ENCODE measurements at places on chromosomes 1 and 21.

DNA sequence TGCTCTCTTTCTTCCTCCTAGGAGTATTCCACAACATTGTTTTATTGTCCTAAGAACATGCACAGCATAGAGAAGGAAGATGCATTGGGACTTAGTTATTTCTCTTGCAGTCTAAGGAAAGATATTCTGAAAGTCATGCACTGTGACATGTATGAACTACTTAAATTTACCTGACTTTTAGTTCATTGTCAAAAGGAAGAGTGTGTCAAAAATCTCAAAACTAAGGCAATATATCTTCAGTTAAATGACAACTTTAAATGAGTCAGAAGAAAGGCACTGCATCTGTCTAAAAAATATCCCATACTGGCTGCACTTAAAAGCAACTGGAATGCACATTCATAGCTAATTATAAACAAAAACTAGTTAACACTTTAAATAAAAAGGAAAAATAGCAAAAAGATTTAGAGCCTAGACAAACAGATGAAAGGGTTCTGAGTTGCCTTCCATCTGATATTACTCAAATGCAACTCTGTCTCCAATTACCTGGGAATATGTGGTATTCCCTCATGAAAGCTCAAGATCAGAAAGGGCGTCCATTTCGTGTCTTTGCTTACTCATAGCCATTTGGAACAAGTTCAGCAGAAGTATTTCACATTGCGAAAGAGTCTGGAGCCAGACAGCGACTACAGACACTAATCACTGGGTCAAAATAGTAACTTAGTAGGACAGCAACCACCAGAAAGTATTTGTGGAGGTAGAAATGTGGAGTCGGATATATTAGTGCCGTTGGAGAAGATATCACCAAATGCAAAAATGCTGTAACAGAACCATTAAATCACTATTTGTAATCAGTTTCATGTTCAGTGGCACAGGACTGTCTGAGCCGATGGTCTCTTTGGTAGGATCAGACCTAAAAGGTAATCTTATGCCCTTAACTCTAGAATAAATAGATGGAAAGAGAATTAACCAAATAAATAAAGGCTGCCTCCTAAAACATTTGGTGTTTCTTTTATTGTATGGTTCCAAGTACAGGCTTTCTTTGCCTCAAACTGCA lies 225.7 kb downstream of the GREM2 start:
- DNase-seq = peak; percentile 83

GRCh38 chr1:75529488-75529887 lies 81.4 kb downstream of the SLC44A5 start:
- peak; percentile 68 for DNase-seq

DNA sequence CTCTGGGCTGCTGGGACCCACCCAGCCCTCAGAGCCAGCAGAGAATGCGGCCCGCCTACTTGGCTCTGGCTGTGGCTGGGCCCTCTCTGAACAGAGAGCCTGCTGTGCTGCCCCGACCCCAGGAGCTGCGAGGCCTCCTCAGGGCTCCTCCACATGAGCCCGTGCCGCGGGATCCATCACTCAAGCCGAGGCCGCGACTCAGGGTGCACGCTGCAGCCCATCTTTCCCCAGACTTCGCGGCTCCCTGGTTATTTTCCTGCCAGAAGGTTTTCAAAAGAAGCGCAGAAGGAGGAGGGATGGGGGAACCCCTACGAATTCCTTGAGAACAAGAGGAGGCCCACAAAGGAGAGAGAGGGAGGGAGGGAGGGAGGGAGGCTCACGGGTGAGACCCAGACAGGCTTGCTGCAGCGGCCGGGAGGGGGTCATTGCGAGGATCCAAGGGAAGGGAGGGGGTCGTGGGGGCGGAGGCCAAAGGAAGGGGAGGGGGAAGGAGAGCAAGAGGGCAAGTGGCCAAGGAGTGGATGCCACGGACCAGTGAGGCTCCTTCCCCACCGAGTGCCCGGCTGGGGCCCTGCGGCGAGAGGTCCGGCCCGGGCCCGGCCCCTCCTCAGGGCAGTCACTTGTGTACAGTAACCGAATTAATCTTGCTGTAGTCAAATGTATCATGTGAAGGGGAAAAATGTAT lies 146.8 kb downstream of the CASZ1 start:
- DNase-seq = no peak

DNA sequence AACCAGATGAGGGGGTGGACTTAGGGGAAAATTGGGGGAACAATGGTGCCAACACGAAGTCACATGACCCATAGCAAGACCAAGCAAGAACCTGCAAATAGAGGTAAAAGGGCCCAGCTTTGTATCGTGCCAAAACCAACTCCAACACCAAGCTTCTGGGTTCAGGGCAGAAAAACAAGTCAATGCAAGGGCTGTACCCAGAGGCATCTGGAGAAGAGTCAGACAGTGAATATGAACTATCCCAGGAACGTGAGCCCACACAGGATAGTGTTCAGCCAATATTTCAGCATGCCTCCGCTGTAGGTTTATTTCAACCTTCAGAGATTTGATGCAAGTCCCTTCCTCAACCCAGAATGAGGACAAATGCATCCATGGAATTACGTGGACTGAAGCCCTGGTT lies 15.0 kb upstream of the ZMYM6 start:
- no peak for DNase-seq

DNA sequence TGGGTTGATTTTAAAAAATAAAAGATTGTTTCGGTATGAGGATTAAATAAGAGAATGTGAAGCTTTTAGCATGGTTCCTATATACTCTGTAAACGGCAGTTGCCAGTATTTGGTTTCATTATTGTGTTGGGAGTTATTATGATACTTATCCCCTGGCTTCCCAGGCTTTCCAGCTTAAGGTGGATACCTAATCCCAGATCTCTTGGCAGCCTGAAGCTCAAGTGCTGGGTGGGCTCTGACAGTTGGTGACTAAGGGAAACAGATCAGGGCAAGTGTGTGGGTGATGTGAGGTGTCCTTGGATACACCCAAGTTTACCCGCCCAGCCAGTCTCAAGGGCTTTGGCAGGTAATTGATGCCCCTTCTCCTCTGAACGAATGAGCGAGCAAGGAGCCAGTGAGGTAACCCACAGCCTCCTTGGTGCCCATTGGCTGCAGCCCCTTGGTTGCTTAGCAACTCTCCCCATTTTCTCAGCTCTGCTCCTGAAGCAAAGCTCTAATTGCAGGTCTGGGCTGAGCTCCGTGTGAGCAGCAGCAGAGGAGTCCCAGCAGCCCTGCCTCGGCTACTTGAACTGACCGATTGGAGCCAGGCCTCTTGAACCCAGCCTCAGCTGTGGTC lies 6.1 kb downstream of the IPO13 start:
- DNase-seq = no peak

DNA sequence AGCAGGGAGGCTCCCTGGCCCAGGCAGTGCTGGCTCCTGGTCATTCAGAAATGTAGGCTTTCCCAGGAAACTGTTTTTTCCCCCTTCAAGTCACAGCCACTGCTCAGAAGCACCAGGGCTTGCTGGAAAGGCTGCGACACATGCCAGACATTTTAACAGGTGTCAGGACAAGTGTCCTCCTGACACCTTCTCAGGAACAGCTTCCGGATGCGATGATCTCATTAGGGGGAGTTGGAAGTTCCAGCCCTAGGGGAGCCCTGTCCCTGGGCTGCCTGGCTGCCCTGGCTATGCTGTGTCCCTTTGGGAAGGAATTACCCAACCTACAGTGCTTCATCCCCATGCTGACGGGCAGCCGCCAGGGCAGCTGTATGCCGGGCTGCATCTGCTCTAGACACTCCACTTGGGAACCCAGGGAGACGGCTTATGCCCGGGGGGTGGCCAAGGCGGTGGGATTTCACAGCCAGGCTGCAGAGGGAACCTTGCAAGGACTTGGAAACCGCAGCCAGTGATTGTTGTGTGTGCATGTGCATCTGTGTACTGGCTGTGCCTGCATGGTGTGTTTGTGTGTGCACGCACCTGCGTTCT lies 41.8 kb downstream of the AJAP1 start:
- no peak for DNase-seq

DNA sequence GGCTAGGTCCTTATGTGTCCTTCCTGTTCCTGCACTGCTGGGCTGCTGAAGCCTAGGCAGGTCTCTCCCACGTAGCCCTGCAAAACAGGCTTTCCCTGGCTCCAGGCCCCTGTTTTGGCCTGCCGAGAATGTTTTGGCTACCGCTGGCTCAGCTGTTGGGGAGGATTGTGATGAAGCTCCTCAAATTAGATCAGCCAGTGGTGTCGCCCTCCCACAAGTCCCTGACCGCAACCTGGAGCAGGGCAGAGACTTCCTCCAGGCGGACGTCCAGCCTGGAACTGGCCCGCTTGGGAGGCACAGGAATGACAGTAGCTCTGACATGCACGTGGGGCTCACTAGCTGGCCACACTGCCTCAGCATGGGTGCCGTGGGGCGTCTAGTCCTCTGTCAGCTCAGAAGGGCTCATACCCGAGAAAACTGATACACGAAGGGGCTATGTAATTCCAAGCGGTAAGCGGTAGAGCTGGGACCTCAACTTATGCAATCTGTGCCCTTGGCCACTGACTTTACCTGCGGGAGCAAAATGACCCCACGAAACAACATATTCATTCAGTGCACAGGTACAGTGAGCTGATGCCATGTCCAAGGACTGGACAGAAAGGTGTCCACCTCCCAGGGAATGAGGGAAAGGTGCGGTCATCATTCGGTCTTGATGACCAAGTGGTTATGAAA lies 26.6 kb downstream of the DHRS3 start:
- no peak for DNase-seq

- DNase-seq = no peak
Observed at GRCh38 chr1:32042330-32042729, 28.7 kb downstream of the KHDRBS1 start.

DNA sequence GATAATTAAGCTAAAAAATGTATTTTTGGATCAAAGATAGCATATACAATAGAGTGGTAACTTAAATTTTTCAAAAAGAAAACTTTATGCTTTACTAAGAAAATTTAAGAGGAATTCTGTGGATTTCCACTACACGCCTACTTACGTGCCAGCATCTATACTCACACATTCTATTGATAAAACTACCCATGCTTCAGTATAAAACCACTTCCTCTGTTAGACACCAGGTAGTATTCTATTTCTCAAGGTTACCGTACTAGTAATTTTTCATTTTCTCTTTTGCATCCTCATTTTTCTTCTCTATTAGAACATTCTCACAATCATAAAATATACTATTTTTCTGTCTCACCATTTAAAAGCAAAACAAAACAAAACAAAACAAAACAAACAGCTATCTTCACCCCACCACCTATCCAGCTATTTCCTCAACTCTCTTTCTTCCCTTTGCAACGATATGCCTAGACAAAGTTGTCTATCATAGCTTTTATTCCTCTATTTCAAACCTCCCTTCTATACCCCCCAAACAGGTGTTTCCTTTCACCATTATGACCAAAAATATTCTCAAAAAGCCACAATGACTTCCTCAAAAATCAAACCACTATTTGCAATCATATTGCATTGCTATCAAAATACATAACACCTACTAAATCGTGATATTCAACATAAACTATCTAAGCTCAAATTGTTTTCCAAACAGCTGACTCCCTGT lies 1652.0 kb downstream of the MRPL39 start:
- DNase-seq = no peak

DNA sequence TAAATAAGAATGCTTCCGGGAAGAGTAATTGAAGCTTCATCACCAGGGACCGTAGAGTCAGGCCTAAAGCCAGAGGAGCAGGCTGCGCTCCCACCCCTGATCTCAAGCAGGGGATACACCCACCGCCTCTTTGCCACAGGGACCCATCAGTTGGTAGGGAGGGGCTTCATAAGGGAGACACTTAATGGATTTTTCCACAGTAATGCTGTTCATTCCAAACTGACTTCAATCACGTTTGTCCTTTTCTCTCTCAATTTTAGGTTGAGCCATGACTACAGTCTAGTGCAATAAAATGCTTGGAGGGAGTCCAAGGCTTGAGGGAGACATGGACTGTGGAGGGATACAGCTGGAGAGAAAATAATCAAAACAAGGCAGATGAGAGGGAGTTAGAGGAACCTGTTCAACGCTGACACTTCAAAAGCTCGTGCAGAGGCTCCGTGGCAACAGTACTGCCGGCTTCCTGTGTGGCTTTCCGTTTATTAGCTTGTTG lies 111.5 kb downstream of the SEC16B start:
- no peak for DNase-seq

GRCh38 chr1:156664767-156665411 lies 12.3 kb downstream of the NES start:
- DNase-seq = no peak

- peak; percentile 49 for DNase-seq
Observed at GRCh38 chr1:101507547-101507971, 270.7 kb downstream of the S1PR1 start.

GRCh38 chr1:92786111-92786901 lies 1.4 kb upstream of the EVI5 start:
- DNase-seq = no peak

DNA sequence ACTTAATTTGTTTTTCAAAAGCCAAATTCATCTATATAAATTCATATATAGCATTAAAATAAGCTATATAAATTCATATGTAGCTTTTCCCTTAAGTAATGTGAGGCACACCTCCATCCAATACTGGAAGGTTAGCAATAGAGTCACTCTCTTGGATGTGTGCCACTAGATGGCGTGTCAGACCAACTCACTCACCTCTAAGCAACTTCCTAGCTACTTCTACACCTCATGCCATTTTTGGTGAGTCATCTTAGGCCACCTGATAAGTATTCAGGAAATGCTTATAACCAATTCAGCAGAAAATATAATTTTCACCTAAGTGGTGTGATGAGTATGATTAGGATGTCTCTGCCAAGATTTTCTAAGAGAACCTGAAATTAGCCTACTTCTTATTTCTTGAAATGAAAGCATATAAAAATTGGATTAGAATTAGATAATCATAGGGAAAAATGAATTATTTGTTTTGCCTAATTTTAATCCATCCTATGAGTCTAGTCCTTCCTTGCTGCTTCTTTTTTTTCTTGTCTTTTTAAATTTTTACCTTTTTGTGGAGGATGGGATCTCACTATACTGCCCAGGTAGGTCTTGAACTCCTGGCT lies 34.4 kb upstream of the TADA1 start:
- DNase-seq = peak; percentile 89

- peak; percentile 19 for DNase-seq
Observed at GRCh38 chr1:180926164-180926981, 13.7 kb downstream of the KIAA1614 start.

GRCh38 chr1:78678324-78678723 lies 28.7 kb downstream of the IFI44 start:
- no peak for DNase-seq
